ENCODE measurements at places on chromosomes 6 and 20.

GRCh38 chr6:164216368-164216767 is 801.9 kb downstream of the QKI start:
- no peak for DNase-seq

GRCh38 chr20:5316188-5317158 is at the start of gene PROKR2:
PROKR2 (minus strand) TSS chr20:5316954; CDS start chr20:5314369, 2,585 bp downstream.
- DNase-seq = peak; percentile 5

- DNase-seq = no peak
Observed at GRCh38 chr6:160477901-160478300, 129.7 kb downstream of the SLC22A3 start.

GRCh38 chr6:22764496-22764895 is 195.1 kb downstream of the HDGFL1 start:
- no peak for DNase-seq

DNA sequence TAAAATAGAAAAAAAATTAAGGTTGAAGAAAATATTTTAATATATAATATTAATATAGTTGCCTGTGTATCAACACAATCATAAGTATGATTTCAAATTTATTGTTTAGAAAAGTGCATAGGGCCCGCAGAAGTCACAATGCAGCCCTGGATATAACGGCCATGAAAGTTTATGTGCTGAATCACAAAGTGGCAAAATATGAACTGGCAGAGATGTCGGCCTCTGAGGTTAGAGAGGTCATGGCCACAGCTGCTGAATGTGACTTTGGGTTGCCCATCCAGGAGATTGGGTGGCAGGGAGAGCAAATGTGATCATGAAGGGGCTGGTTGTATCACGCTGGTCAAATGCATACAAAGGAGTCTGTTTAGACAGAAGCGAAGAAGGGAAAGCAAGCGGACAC is 35.7 kb downstream of the COL11A2 start:
- no peak for DNase-seq

DNA sequence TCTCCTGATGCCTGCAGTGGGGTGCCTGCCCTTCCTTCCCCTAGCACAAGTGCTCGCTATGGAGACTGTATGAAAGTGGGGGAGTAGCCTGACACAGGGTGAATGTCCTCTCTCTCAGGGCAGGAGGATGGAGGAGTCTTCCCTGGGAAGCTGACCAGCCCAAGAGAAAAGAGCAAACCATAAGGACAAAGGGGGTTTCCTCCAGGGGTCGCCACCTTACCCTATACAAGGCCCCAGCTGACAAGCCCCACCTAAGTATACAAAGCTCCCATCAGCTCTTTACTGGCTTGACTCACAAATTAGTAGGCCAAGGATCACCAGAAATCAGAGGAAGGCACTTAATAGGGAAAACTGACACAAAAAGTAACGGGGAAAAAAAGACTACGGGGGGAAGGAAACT is 54.1 kb downstream of the PLAGL1 start:
- DNase-seq = no peak

GRCh38 chr6:163490826-163491577 is 76.5 kb downstream of the QKI start:
- no peak for DNase-seq

- peak; percentile 14 for DNase-seq
Observed at GRCh38 chr6:79672631-79673111, 41.5 kb downstream of the SH3BGRL2 start.

GRCh38 chr6:99092461-99092860 is 144.7 kb upstream of the FBXL4 start:
- no peak for DNase-seq

- no peak for DNase-seq
Observed at GRCh38 chr20:64219202-64219601, 36.3 kb upstream of the PCMTD2 start.

DNA sequence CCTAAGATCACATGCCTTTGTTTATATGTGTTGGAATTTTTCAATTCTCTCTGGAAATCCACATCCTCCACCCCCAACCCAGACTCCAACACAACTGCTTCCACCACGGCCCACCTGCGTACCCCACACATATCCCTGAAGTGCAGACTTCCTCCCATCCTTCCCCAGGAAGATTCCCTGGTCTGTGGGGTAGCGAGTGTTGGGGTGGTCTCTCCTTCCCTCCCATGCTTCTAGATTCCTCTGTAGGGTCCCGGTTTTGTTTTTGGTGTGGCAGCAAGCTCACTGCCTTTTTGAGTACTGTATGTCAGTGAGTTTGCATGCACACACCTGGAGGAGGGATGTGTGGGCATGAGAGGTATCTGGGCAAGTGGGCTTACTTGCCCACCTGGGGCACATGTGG is 127.6 kb downstream of the MRPL14 start:
- DNase-seq = no peak

- no peak for DNase-seq
Observed at GRCh38 chr6:107807196-107807811, 16.8 kb downstream of the SCML4 start.

DNA sequence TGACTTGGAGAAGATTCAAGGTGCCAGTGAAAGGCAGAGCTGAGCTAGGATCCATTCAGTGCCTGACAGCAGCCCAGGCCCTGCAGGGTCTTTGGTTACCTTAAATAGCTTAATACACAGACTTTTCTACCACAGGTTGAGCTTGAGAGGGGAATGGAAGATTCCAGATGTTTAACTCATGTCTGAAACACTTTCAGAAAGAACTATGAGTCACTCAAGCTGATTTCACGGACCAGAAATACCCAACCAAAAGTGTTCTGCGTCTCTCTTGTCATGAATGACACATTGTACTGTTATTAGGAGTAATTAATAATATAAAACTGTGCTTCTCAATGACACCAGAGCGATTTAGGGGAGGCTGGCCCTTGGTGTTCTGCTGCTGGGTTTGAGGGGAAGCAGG is 6.4 kb upstream of the PMEPA1 start:
- no peak for DNase-seq
